ENCODE measurements at places on chromosomes 12 and 14.
A peak's percentile ranks its signal among the peaks of the same experiment; 100 is the strongest.

DNA sequence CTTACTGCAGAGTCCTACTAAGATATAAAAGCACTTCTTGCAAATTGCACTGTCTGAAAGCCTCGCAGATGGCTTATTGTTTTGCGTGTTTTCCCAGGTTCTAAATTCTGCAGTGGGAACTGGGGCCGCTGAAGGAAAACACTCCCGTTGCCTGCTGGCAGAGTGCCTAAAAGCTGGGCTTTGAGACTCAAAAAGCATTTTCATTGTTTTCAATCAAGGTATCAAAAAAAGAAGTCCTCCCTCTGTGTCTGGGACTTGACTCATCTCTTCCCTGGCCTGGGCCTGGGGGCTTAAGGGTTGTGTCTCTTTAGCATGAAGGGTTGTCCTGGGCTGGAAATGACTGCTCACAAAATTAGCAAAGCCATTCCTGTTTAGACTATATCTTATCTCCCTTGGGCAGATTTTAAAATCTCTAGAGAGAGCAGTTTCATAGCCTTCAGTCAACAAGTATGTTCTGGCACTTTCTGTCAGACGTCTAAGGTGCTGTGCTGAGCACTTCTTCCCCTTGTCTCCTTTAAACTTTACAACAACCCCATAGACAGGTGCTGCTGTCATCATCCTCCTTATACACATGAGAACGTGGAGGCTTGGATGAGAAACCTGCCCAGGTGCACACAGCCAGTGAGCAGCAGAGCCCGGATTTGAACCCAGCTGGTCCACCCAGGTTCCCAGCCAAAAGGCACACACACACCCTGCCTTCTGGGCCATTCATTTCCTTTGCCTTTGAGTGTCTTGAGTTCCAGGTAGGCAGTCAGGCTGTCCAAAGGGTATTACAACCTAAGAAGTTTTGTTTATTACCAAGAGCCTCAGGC, 31.1 kb downstream of the ELK3 start:
- ATAC-seq: no peak

GRCh38 chr14:88612981-88613380, 50.1 kb downstream of the ZC3H14 start:
- no peak for ATAC-seq

DNA sequence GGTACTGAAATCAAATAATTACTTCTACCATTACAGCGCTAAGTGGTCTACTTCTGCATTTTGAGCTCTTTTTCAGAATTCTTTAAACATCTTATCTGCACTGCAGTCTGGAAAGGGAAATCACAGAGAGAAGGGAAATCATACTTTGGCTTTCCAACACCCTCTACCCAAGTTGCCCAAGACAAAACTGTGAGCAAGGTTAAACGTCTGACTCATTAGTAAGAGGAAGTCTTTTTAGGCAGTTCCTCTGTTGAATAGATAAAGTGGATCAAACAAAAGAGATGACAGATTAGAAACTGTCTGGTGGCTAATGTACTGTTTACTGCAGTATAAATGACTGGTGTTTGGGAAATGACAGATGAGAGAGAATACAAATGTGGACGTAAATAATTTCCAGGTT, 858.1 kb downstream of the NRXN3 start:
- ATAC-seq: no peak

DNA sequence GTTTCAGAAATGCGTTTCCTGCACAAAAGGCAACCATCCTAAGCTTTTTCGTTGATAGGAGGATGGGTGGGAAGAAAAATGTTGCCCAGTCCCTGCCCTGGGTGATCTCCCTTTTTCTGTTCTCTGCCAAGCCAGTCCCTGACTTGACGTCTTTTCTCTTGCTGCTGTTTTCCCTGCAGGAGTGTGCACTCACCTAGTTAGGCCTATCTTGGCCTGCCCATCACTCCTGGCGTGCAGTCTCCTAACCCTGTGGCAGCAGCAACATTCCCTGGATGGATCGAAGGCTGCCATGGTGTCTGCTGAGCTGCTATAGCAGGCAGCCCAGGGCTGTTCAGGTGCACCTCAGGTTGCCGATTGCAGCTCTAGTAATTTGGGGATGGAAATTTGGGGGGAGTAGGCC, 1.2 kb downstream of the UNC119B start:
- ATAC-seq: no peak

GRCh38 chr12:89695830-89696229, 12.8 kb downstream of the ATP2B1 start:
- no peak for ATAC-seq

- no peak for ATAC-seq
These were observed 89.1 kb upstream of the ZDHHC17 start for GRCh38 chr12:76674669-76675315.

- ATAC-seq: no peak
These were observed 175.6 kb downstream of the GLT1D1 start for GRCh38 chr12:129028844-129029243.

GRCh38 chr12:26275313-26276131, 80.1 kb downstream of the SSPN start:
- ATAC-seq: no peak

DNA sequence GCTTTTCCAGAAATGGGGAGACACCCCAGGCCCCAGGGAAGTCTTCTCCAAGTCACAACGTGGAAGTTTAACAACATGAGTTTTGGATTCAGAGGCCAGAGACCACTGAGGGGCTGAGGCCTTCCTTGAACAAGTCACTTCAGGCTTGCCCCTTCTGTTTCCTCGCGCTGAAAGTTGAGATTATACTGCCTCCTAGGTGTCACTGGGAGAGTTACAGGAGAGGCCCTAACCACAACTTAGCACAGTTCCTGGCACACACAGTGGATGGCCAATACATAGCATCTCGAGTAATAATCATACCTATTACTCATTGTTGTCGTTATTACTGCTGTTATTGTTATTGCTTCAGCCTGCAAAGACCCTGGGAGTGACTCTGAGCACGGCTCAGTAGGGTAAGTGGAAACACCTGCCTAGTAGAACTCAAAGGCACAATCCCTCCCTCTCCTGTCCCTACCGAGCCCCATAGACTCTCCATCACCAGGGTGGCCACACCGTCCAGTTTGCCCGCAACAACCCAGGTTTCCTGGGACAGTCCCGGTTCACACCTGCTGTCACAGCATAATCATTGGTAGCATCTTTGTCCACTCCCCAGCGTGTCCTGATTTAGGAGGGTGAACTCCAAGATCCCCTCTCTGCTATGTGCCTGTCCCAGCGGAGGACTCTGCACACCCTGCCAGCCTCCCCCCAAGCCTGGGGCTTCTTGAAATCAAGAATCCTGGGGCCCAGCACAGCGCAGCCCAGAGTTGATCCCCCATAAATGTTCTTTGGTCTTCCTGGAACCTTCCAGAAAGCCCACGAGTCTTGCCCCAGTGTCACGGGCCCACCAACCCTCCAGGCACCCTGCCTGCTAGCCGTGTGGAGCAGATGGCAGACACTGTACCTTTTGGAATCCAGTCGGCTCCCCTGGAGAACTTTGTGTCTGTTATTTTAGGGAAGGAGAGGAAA, 85.0 kb downstream of the SYNE3 start:
- ATAC-seq: peak; percentile 23

DNA sequence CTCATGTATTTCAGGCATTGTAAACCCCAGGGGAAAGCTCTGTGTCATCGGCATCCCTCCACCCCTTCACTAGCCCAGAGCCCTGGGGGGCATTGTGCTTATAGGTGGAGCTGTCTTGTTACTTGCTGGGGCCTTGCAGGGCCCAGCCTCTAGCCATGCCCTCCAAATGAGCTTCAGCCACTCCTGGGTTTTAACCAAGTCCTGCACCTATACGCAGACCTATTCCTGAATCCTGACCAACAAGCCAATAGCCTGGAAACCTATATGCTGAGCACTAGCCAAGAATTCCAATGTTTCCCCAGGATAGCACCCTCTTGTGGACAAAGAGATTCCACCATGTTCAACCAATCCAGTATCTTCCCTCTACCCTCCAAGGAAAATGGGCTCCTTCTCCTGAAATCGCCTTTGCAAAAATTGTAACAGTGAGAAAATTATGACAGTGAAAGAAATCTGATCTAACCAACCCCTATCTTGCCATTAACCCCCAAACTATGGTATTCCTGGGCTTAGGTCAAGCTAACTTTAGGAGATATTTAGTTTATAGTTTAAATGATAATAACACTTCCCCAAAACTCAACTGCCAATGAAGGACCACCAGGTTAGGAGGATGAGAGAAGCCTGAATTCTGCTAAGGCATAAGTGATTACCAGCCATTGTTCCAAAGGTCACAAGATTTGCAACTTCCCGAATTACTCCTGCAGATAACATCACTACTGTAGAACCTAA, 55.5 kb downstream of the TTC7B start:
- ATAC-seq: no peak

GRCh38 chr14:23431486-23431885, 4.0 kb downstream of the MYH7 start:
- no peak for ATAC-seq

GRCh38 chr12:6950811-6951540, at the start of gene PTPN6:
Gene PTPN6, plus strand, starts transcription at chr12:6951356. Its CDS starts 157 bp downstream, at chr12:6951513.
- peak; percentile 16 for ATAC-seq

DNA sequence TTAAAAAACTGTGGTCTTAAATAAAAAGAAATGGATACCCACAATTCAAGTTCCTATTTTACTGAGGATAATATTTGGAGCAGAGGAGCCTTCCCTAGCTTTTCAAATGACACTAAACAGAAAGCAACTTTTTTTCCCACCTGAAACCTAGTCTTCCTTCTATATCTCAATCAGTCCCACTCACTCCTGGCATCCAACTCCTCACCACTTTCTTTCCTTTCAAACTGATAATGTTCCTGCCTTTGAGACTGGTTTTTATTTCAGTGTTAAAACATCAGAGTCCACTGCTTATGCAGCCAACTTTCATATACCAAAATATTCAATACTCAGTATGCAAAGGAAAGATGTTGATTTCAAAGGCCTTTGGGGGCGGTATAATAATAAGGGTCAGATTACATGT, 225.6 kb downstream of the GXYLT1 start:
- no peak for ATAC-seq

DNA sequence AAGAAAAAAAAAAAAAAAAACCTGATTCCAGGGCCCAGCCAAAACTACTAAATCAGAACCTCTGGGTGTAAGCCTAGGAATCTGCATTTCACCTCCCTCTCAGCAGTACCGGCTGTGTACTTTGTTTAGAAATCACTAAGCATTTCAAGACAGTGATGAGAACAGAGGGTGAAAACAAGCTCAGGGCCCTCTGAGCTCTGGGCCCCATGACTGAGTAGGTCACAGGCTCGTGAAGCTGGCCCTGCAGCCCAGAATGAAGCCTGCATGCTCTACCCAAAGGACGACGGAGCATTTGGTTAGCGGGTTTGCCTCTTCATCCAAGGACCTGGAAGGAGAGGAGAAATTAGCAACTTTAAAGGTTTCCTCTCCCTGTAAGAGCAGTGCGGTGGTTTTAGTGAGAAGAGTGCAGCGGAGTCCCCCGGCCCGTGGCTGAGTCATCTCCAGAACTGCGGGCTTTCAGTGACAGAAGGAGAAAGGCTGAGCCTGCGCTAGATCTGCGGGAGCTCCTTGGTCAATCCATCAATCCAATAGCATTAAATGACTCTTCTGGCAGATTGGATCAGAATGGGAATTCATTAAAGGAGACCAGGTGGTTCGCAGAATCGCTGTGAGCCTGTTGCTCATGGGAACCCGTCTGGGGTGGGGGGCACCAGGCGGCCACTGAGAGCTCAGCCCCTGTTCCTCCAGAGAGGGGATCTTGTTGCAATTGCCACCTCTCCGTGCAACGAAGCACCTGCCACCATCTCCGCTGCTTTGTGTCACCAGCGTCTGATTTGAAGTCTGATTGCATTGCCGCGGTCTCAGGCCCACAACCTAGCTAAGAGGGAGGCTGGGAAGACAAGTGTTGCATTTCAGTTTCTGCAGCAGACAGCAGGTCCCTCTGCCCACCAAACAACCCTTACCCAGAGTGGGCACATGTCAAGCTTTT, 7.3 kb downstream of the IL31 start:
- ATAC-seq: no peak

DNA sequence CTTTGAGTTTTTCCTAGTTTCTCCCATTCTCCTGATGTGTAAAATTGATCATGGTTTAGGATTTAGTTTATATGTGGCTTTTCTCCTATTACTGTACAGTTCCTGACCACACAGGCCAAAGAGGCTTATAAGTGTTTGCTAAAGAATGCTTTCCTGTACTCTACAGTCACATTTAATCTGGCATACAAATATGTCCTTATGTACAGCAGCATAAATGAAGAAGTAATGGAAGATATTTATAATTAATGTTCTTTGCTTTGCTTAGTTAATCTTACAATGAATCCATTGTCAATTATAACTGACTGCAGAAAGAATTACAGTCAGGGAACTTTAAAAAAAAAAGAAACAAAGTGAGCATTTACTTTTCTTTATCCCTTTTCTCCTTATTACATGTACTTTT, 293.9 kb downstream of the KCNC2 start:
- no peak for ATAC-seq

DNA sequence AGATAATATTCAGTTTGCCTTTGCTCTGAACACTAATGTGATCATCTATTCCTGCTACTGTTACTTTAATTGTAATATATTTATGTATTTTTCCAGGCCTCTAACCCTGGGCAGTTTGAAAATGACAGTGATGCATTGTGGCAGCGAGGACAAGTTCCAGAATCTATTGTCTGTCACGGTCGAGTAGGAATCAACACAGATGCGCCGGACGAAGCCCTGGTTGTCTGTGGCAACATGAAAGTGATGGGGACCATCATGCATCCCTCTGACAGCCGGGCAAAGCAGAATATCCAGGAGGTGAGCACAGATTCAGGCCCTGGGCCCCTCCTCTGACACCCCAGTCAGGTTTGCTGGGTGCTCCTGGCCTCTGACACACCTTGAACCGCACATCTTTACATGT, 78.5 kb downstream of the MYRFL start:
- no peak for ATAC-seq

DNA sequence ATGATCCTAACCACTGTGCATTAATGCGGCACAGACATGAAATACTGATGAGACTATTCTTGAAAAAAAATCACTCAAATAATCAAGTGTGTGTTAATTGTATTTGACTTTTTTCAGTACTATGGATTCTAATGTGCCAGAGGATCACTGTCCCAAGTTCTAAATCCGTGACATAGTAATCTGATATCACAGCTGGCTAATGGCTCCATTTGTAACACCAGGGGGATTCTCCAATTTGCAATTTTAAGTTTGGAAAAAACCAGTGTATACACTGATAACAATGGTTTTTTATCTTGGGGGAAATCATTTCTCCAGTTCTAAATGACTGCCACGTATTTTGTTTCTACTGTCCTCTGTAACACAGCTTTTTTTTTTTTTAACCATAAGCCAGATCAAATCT, 33.0 kb downstream of the MPHOSPH9 start:
- ATAC-seq: no peak

GRCh38 chr12:81257947-81258551, 180.2 kb downstream of the ACSS3 start:
- no peak for ATAC-seq

GRCh38 chr12:128573907-128574306, 249.9 kb downstream of the SLC15A4 start:
- ATAC-seq: no peak
